ENCODE measurements at places on chromosomes 3 and 15.
A peak's percentile ranks its signal among the peaks of the same experiment; 100 is the strongest.

GRCh38 chr3:158718490-158719170, 13.6 kb downstream of the RARRES1 start:
- no peak for DNase-seq

DNA sequence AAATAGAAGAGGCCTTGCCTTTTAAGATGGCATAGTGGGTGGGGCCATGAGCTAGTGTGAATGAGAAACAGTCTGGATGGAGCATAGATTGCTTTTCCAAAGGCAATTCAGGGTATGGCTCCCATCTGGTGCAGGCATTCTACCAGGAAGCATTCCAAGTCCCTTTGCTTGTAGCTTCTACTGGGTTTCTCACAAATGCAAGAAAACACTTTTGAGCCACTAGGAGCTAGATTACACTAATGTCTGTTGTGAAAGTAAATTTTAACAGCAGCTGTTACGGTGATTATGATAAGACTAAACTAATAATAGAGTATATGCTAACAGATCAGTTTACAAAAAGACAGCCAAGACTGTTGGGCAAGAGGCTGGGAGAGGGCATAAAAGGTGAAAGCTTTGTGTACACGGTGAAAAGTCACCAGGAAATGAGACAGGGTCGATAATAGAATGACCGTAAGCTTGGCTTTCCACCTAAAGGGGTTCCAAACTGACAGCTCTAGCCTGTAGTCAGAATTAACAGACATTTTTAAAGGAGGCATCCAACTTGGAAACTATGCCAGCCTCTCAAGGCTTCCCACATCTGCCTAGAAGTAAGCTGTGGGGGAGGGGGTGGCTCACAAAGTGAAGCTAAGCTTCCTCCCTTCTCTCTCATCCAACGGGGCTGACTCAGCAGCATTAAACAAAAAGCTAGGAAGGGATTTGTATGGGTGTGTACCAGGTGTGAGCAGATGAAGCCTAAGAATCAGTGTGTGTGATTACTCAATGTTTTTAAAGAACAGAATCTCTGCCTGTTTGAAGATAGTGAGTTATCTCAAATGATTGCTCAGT, 61.1 kb upstream of the GPD1L start:
- DNase-seq, result no peak

DNA sequence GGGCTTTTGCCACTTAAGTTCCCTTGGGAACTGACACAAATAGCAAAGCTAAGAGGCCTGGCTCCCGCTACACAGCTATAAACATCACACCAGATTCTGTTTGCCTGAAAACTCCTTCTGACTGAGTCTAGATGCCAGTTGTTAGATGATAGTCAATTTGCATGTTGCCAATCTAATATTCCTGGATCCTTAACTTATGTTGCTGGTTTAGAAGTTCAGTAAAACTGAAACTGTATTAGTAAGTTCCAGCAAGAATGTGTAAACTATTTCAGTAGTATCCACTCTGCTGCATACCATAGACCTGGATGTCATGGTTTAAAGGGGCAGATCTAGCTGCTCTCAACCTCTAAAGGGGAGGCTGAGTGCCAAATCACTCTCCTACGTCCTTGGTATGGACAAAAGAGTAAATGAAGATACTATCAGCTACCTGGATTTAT, 27.1 kb upstream of the LACTB start:
- DNase-seq, result no peak

DNA sequence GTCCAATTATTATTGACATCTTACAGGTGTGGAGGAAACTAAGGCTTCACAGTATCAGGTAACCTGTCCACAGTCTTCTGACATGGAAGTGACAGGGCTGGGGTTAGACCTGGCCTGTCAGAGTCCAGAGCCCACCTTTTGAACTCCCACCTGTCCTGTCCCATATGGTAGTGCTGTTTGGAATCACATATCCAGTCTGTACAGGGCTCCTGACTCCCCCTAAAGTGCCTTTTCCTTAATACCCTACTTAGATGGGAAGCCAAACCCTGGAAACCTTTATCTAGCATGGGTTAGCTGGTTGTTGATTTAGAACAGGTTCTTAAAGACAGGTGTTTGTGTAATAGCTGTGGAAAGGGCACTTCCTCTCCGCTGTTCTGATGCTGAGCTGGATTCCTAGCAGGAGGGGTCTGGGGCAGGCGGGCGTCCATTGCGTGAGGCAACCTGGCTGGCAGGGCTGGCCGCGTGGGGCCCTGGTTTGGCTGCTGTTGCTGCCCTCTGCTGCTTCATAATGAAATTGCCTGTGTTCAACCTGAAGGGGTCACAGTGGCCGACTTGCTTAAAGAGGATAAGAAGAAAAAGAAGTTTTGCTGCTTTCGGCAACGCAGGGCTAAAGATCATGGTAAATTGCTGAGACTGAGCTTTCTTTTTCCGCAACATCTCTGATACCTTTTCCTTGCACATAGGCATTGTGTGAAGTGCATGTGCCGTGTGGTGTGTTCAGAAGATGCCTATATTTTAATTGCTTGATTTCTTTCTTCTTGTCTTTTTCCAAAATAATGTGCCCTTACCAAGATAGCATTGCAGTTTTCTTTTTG, 136.2 kb downstream of the CHDH start:
- DNase-seq, result peak; percentile 50

DNA sequence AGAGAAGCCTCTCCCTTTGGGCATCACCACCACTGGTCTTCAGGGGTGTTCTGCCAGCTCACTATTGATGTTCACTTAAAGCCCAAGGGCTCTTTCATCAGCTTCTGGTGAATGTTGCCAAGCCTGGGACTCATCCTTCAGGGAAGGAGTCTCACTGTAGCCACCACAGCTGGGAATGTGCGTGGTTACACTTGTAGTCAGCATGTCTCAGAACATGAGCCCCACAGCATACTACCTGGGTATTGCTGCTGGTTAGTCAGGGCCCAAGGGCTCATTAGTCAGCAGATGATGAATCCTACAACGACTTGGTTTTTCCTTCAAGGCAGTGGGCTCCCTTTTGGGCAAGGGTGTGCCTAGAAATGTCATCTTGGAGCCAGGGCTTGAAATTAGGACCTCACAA, 412.9 kb downstream of the VGLL3 start:
- no peak for DNase-seq

DNA sequence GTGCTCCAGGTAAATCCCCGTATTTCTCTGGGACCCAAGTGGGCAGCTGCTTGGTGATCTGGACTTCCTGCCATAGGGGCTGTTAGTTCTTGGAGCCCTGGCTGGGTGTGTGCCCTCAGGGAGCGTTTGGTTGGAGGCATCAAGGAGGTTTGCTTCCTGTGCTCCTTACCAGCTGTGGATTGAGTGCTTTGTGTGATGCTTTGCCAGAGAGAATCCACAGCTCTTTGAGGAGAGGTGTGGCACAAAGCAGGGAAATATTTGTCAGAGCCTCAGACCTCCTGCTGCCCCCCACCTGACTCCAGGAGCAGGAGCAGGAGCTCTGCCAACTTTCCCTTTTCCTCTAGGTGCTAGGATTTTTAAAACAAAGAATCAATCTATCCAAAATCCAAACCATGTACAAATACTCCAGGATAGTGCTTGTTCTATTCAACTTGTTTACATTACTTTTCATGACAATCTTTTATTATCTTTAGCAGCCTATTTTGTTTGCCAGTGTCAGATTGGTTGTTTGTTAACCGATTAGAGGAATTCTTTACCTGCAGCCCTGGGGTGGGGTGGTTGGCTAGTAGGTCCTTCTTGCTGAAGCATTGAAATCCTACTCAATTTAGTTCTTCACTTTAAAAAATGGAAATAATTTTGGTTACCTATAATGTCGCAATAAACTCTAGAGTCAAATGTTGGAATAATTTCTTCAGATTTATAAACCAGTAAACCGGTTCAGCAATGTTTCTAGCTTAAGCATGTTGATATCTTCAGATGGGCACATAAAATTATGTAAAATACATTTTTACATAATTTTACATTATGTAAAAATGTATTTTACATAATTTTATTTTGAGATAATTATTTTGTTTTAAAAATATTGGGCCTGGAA, 2.5 kb downstream of the CTDSPL start:
- no peak for DNase-seq

DNA sequence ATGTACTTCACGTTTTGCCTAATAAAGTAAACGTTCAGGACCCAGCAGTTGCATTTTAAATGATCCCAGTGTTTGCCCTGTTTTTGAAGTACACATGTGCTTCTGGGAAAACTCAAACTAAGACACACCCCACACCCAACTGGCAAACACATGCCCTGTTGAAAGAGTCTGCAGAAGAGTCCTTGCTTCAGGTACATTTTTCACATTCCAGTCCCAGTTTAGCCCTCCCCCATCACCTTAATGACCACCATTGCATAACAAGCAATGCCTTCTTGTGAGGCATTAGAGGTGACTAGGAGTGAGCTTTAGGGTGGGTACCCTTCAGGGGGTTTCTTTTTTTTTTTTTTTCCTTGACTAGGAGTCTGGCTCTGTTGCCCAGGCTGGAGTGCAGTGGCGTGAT, 322.3 kb downstream of the CNTN4 start:
- no peak for DNase-seq

- no peak for DNase-seq
Observed at GRCh38 chr3:188830893-188831292, 340.9 kb upstream of the TPRG1 start.

DNA sequence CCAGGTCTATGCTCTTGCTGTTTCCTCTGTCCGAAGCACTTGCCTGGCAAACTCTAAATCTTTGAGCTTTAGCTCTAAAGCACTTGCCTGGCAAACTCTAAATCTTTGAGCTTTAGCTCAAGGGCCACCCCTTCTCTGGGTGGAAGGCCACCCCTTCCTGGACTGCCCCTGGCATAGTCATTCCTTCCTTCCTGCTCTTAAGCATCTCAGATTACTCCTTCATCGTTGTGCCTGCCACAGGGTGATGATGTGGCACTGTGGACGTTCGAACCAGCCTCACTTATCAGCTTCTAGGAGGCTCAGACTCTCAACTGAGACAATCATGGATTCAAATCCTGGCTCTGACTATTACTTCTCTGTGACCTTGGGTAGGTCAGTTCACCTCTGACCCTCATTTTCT, 10.5 kb upstream of the CRABP1 start:
- no peak for DNase-seq

GRCh38 chr3:94372026-94372425, 309.2 kb downstream of the NSUN3 start:
- no peak for DNase-seq

GRCh38 chr3:49617390-49618013, 56.6 kb upstream of the APEH start:
- DNase-seq, result no peak

DNA sequence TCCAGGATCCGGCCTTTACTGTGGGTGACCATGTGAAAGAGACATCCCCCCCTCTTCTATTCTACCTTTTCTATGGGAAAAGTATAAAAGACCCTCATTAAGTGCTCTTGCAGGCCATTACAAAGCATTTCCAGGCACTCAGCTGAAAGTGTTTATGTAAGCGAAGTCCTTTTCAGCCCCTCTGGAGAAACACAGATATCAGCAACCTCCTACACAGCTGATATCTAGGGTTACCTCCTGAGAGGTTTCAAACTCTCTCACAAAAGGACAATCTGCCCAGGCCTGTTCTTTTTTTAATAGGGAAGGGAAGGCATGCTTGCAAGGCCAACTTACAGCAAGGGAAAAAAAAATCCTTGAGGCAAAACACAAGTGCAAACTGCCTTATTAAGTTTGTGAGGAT, 12.6 kb downstream of the ETV5 start:
- DNase-seq, result no peak

DNA sequence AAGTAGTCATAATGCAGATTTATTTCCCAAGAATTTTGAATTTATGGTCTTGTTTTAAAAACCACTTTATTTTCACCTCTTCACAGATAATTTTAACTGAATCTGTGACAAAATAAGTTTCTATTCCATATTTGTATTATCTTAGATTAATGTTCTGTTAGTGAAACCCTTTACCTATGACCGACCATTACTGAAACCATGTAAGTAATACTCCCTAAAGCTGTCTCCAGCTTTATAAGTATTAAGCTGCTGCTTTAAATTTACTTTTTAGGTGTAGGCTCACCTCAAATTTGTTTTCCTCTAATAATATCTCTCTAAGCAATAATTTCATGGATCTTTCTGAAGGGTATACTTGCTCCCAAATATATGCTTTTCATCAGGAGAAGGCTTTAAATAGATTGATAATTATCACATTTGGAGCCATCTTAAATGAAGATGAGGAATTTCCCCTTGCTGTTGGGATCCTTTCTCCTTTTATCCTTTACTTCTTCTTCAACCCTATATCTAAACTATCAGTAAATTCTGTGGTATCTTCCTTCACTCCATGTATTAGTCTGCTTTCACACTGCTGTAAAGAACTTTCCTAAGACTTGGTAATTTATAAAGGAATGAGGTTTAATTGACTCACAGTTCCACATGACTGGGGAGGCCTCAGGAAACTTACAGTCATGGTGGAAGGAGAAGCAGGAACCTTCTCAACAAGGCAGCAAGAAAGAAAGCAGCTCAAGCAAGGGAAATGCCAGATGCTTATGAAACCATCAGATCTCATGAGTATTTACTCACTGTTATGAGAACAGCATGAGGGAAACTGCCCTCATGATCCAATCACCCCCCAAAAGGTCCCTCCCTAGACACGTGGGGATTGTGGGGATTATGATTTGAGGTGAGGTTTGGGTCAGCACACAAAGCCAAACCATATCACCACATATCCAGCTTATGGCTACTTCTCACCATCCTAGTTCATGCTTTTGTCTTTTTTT, 92.3 kb upstream of the P2RY1 start:
- DNase-seq, result no peak

GRCh38 chr3:163890661-163891060, 1187.6 kb downstream of the SI start:
- DNase-seq, result no peak

GRCh38 chr15:82970078-82970686, 15.8 kb upstream of the RAMAC start:
- DNase-seq, result no peak

GRCh38 chr3:87997966-87998365, 60.8 kb downstream of the CGGBP1 start:
- no peak for DNase-seq

- DNase-seq, result no peak
Observed at GRCh38 chr3:146024260-146024659, 136.7 kb downstream of the PLOD2 start.

GRCh38 chr3:127351321-127351720, 63.5 kb upstream of the PRR20G start:
- no peak for DNase-seq

GRCh38 chr15:80778964-80779657, at the start of gene CEMIP:
CEMIP (plus strand) TSS chr15:80779370; CDS start chr15:80873880, 94,510 bp downstream.
- peak; percentile 59 for DNase-seq

DNA sequence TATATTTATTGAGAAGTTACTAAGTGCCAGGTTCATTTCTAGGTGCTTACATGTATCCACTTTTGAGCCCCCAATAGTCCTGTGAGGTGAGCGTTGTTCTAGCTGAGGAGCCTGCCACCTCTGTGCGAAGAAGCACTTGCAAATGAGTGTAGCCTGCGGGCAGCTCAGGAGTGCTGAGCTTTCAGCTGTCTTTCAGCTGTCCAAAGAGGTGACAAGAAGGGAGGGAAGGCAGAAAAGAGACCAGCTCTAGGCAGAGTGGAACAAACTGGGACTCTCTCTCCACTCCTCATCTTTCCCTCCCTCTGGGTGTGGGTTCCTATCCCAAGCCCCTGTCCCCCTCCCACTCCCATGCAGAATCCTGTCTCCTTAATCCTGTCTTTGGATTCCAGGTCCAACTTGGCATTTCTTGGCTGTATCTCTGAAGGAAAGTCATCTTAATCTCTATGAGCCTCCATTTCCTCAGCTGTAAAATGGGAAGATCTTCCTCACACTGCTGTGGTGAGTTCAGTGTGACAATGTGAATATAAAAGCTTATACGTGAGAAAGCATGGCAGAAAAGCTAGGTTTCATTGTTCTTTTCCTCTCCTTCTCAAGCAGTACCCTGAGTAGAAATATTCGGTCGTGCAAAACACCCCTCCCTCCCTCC, 6.7 kb upstream of the SRP14 start:
- no peak for DNase-seq

All from stimulated activated CD4-positive, alpha-beta T cell treated with anti-CD3 and anti-CD28 coated beads, Interleukin-4, amount 100 ng/mL, for 1 hour (primary cell).